ENCODE measurements at places on chromosomes 2 and 18.

GRCh38 chr2:232835687-232836208 is 34.3 kb upstream of the SNORC start:
- DNase-seq = no peak

- DNase-seq = no peak
These were observed 383.1 kb upstream of the TNP1 start for GRCh38 chr2:217242947-217243346.

DNA sequence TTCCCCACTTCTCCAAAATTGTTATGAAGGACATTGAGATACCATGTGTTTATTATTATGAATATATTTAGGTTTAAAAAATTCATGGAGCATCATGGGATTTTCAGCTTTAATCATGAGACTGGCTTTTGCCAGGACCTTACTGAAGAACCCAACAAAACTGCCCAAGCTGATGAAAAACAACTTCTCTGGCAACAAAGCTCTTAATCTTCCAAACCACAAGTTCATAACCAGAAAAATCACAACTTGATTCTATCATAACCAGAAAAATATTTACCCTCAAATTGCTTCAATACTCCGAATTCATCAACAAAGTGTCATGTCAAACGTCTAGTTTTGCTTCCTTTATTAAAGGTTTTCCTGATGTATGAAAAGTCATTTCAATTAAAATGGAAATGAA is 971.8 kb upstream of the ACVR2A start:
- DNase-seq = no peak

GRCh38 chr2:189287982-189288521 is 108.5 kb upstream of the COL5A2 start:
- peak; percentile 28 for DNase-seq
